ENCODE measurements at places on chromosomes 1 and 21.

GRCh38 chr1:2845869-2846268 lies 44.4 kb upstream of the TTC34 start:
- no peak for DNase-seq

GRCh38 chr1:26761217-26761616 lies 26.5 kb upstream of the PIGV start:
- no peak for DNase-seq

- DNase-seq, result no peak
Observed at GRCh38 chr1:168871531-168871930, 142.5 kb upstream of the DPT start.

DNA sequence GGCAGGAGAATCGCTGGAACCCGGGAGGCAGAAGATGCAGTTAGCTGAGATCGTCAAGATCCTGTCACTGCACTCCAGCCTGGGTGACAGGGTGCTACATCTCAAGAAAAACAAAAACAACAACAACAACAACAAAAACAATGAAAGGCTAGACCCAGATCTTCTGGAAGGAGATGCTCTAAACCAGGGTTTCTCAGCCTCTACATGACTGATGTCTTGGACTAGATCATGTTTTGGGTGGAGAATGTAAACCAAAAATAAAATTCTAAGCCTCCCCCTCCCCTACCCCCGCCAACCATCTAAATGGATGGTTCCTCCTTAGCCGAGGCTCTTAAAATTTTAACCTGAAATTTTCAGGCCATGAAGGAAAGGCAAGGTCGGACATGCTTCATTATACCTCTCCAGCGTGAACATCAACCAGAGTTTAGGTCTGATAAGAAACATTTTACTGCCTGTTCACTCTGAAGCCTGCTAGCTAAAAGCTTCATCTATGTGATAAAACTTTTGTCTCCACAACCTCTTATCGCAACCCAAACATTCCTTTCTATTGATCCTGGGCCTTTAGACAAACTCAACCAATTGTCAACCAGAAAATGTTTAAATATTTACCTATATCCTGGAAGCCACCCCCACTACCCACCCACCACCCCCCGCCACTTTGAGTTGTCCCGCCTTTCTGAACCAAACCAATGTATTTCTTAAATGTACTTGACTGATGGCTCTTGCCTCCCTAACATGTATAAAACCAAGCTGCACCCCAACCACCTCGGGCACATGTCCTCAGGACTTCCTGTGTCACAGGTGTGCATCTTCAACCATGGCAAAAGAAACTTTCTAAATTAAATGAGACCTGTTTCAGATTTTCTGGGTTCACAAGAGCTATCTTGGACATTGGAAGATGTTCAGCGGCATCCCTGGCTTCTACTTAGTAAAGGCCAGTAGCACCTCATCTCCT lies 1.9 kb upstream of the CAPN2 start:
- no peak for DNase-seq

DNA sequence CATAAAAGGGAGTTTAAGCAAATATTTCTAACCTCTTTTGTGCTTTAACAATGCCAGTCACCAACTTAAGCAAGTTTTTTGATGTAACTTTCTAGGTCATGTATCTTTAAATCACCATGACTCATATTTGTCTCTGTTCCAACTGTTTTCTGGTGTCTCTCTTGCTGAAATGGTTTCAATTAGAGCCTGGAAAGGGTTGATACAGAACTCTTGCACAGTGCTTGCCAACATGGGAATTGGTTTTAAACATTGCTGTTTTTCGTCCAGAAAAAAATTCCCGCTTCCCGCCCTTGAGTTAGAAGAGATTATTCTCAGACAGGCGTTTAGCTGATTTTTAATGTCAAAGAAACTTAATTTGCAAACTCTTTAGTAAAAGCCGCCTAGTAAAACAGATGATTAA lies 46.4 kb upstream of the SLC22A15 start:
- peak; percentile 77 for DNase-seq

DNA sequence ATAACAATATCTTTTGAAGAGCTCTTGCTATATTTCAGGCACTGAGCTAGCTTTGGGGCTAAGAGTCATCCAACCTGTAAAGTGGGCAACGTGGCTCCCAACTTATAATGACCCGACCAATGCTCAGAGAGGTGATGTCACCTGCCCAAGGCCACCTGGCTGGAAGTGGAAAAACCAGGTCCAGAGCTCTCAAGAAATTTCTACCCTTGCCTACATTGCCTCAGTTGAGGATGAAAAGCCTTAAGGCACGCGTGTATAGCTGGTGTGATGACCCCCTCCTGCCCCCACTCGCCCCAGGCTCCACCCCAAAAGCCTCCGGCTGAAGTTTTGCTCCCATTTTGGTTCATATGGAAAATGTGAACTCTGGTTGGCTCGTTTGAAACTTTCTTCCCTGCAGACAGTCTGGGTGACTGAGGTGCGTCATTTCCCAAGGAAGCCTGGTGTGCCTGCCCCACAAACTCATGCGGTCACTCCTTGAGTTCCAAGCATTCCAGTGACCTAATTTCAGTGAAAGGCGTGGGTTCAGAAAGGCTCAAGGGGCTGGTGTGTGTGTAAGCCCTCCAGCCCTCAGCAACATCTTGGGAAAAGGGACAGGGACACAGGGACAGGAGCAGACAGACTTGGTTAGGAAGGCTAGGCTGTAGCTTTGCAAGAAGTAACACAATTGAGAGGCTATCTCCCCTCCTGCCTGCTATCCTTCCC lies 20.5 kb downstream of the HTR1D start:
- DNase-seq, result peak; percentile 80

DNA sequence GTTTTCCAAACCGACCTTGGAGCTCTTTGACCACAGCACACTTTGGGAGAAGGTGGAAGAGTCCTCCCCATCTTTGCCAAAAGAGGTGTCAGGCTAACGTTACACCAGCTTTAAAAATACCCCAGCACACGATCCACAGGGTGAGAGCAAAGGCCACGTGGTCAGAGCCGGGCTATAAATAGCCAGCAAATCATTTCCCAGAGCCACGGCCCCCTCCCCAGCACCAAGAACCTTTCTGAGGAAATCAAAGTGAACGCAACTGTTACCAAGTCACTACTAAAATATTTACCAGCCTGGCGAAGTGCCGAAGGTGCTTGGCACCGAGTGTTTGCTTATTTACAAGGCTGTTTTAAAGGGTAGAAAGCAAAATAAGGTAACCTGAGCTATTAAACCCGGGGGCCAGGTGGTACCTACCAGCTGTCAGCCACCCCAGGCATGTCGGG lies 72.4 kb downstream of the CASZ1 start:
- no peak for DNase-seq

- DNase-seq, result no peak
Observed at GRCh38 chr1:169245706-169246105, 121.9 kb downstream of the NME7 start.

DNA sequence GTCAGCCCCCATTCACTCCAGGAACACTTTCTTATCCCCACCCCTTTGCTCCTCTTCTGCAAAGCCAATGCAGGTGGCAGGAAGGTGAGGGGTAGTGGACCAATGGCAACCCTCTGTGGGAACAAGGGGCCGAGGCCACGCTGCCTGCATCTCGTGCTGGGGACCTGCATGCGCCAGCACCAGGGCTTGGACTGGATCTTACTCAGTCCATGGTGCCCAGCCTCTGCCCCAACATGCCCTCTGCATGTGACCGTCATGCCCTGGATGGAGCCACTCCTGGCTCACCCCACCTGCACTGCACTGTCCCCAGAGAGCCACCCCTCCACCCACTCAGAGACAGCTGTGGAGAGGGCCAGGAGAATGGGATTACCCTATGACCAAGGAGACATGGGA lies 22.2 kb downstream of the CITED4 start:
- DNase-seq, result no peak
